Activated naive CD8-positive, alpha-beta T cell treated with anti-CD3 and anti-CD28 coated beads, Interleukin-2, amount 10 ng/mL, durations not matched to agents 7 days and 5 days (primary cell): ENCODE measurements at places on chromosomes 11 and 22. TPM values are rescaled to one million over a fixed set of nuclear protein-coding genes. Genes with fewer than 3 reads are reported as not detected.
A peak's percentile ranks its signal among the peaks of the same experiment; 100 is the strongest.

SDF2L1 gene
- 36.0 TPM for total RNA-seq

ESAM gene
- 0.91 TPM for total RNA-seq

DNA sequence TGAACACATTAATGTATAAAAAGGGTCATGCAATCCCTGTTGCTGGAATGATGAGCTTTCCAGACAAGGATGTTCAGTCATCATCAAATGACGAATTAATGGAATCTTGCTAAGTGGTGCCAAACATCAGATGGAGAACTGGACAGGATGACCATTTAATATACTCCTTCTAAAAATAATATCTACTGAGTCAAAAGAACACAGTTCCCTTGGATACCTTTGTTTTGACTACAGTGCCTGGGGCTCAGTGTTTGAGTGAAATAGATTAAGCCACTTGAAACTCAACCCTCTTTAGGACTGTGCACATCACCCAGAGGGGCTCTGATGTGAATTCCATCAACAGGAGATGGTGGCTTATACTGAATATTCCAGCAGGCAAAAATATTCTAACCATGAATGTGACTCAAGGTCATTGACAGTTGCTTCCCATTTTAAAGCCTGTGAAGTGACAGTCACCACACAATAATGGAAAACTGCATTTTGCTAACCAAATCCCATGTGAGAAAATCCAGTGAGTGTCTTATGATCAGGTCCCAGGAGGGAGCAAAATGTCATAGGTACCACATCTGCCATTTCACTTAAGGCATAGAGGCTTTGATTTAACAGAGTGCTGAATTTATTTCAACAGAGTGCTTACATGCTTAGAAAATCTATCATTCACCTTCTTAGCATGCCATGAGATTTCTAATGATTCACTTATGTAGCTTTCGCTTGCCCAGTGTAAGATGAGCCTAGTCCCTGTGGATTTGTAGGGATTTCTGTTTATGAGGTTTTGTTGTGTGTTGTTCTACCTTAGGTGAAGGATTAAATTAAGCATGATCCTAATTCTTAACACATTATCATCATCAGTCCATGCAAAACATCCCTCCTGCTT, 41.3 kb upstream of the SLN start:
- DNase-seq: no peak

CELSR1 gene
- 0.31 TPM for total RNA-seq

GRCh38 chr22:29204455-29205183, 1.1 kb upstream of the EMID1 start:
- no peak for DNase-seq

TRIM29 gene
- total RNA-seq: not detected

BAIAP2L2 gene
- 1.6 TPM for total RNA-seq

VPREB1 gene
- total RNA-seq: not detected

XRRA1 gene
- 42.9 TPM for total RNA-seq

FIBIN gene
- not detected for total RNA-seq

DNA sequence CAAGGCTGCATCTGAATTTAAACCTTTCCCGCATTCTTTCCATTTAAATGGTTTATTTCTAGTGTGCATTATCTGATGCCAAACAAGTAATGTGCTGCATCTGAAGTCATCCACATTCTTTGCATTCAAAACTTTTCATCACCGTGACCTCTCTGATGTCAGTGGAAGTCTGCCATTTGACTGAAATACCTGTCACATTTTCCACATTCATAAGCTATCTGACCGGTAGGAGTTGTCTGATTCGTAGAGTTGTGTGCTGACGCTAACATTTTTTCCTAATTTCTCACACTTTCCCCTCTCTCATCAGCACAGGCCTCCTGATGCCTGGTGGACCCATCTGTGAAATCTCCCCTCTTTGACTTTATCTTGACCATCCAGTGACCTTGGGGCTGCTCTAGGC, 79.9 kb upstream of the BARX2 start:
- DNase-seq: no peak

DNA sequence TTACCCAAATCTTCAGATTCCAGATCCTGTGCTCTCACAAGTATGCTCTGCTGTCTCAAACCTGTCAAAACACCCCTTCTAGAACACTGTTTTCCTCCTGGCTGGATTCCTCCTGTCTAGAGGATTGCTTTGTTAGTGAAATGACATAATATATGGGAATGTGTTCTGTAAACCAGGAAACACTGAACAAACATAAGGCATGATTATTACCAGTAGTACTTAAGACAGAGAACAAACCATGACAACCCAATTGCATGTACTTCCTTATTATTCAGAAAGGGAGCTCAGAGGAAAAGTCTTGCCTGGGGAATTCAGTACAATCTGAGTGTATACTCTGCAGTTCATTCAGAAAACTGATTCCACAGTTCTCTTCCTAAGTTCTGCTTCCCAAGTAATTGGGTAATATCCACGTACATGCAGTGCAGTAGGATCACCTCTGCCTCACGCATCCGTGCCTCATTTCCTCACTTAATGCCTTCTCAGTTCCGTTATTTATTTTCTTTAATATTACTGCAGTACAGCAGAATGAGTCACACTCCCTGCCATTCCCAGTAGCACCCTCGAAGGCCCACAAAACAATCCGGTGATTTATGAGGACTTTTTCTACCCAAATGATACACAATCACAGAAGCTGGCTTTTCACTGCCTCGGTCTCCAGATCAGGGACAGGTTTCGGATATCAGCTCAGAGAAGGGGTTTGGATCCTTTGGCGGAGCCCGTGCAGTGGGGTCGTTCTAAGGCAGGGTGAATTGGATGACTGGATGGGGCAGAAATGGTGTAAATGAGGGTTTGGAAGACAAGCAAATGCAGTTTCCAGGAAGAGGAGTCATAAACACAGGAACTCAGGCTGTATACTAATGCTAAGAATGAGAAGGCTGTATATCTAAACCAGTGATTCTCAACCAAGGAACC, 896.9 kb downstream of the KCNA4 start:
- DNase-seq: no peak

DNA sequence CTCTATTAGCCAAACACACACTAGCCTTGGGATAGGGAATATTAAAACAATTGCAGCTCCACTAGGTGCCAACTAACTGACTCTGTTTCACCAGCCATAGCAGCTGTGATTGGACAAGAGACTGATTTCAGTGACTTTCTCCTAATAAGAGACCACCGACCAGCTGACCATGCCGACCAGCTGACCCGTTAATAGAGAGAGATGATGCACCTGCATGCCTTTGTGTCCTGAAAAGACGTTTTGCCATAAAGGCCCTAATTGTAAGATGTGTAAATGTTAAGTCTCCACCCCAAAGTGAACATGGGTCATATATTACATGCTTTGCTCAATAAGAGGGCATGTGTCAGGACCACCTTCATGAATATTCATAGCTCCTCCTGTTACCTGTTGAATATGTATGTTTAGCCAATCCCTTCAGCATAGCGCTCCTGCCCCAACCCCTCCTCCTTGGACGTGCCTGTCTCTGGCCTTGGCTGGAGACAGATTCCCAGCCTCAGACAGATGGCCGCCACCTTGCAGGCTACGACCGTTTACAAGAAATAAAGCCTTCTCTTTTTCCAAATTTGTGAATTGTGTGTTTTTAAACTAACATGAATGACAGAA, 1.3 kb upstream of the NADSYN1 start:
- peak; percentile 38 for DNase-seq

OR10D3 gene
- total RNA-seq: not detected
